ENCODE measurements at places on chromosomes 1 and 21.

DNA sequence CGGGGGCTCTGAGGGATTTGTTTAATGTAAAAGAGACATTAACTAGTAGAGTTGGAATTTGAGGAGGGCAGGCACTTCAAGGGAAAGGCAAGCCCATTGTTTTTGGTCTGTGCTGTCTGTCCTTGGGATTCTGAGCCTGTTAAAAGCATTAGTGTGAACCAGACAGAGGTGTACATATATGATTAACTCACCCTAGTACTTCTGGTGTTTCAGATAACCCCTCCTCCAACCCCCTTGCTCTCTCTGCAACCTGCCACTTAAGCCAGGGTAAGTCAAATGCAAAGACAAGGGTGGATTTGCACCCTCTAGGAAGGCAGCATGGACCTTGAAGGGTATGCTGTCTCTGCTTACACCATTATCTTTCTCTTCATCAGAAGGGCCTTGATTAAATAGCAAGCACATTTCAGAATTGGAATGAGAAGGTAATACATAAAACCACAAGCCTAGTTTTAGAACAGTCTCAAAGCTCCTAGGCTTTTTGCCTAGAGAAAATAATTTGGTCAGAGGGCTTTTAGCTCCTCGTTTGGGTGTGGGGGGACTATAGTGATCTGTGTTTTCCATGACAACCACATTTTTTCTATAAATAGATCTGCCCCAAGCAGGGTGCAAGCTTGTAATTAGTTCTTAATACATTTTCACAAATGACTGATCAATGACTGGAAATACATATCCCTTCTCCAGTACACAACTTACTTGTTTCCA lies 120.7 kb upstream of the SGIP1 start:
- no peak for DNase-seq

- DNase-seq, result no peak
Observed at GRCh38 chr1:150162862-150163706, 13.4 kb downstream of the PLEKHO1 start.

DNA sequence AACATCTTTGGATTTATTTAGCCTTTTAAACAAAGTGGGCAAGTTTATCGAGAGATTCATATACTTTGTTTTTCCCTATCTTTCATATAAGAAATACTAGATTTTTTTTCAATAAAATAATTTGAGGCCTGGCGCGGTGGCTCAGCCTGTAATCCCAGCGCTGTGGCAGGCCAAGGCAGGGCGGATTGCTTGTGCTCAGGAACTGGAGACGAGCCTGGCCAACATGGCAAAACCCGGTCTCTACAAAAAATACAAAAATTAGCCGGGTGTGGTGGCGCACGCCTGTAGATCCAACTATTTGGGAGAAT lies 1.6 kb upstream of the CDC14A start:
- no peak for DNase-seq

DNA sequence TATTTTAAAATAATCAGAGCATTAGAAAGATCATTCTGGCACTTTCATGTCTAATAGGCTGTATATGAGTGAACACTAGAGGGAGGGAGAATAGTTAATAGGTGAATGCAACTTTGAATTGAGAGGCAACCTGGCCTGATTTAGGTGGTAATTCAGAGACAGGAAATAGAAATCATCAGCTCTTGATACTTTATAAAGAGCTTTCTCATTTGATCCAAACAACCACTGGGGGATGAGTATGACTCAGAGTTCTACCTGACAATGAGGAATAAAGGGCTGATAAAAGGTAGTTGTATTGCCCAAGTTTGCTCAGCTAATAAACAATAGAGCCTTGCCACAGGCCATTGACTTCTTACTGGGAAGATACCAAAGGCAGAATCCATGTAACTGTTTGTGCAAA lies 5.2 kb upstream of the FAM89A start:
- DNase-seq, result no peak

DNA sequence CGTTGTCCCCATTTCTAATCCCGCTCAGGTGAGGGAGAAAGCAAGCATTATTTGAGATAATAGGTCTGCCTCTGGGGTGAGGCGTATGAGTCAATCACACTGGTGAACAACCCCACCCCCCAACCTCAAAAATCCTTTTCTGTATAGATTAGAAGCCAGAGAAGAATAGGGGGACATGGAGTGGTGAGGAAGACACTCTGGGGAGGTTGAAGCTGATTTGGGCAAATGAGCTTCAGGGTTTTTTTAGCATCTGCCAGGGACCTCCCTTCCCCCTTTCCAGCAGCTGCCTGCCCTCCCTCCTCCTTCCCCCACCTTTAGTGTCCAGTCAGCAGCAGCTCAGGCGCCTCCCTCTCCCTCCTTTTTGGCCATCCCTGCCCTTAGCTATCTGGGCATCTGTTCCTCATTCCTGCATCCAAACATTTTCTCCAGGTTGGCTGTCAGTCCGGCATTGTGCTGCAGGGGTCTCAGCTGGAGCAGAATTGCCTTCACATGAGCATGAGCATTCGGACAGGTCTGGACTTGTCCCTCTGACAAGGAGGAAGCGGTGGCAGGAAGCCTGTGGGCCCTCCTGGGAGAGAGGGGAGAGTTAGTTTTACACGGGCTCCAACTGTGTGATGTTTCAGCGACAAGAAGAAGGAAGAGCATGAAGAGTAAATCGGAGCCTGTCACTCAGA lies 30.8 kb upstream of the PTGFRN start:
- DNase-seq, result no peak

GRCh38 chr1:162992945-162993344 lies 76.2 kb upstream of the RGS4 start:
- no peak for DNase-seq

DNA sequence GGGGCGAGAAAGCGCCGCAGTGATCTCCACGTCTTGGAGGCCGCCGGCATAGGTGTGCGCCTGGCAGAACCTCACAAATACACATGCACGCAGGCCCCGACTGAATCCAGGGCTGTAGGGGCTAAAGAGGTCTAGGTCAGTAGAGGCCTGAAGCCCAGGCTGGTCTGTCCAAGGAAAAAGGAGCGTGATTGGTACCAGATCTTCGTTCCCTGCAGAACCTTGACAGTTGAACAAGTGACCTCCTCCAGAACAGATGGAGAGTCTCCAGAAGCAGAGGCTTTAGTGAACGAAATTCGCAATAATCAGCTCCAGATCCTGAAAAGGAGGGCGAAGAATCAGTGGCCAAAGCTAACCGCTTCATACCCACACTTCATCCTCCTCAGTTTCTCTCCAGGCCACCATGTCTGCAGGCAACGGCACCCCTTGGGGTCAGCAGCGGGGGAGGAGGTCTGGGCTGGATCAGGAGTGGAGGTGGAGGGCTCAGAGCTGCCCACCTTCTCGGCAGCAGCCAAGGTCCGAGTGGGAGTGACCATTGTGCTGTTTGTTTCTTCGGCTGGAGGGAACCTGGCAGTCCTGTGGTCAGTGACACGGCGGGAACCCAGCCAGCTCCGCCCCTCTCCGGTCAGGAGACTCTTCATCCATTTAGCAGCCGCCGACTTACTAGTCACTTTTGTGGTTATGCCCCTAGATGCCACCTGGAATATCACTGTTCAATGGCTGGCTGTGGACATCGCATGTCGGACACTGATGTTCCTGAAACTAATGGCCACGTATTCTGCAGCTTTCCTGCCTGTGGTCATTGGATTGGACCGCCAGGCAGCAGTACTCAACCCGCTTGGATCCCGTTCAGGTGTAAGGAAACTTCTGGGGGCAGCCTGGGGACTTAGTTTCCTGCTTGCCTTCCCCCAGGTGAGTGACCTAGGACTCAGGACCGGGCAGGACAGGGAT lies 749 bp upstream of the PEX11B start:
- no peak for DNase-seq

DNA sequence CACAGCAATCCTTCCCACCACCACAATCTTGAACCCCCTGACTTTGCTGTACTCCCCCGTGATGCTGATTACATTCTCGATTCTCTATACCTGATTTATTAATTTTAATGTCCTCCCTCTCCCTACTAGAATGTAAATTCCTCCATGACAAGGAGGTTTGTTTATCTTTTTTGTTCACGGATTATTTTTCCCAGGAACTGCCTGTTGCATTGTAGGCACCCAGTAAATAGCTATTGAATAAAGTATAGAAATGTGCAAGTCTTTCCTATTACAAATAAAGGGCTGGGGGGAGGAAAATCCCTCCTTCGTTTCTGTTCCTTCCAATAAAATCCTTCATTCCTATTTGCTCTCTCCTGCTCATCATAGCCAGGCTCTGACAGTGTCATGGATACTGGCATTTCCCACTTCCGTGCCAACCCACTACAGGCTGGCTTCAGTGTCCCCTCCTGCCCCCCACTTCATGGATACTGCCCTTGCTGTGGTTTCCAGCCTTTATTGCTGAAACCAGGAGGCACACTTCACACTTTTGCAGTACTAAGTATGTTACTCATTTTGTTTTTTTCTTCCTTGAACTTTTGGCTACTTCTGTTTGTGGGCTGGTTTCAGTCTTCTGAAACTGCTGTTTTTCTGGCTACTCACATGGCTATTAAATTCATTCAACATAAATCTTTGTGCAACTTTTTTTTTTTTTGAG lies 7.5 kb downstream of the KIF1B start:
- no peak for DNase-seq

DNA sequence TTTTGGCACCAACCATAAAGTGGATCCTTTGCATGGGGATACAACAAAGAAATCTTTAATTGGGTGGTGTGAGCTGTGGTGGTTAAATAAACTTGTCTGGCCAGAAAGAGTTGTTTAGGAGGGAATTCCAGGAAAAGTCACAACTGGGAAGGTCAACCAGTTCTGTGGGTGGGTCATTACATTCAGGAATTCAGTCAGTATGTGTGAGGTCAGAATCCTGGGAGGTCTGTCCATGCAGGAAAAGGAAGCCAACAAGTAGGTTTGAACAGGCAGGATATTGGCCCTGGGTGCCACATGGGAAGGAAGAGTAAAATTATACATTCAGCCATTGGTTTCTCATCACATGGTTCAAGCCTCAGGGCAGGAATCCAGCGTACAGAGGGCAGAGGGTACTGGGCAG lies 162.3 kb upstream of the ADAMTS5 start:
- DNase-seq, result no peak

- DNase-seq, result no peak
Observed at GRCh38 chr21:37615962-37616361, 249.4 kb downstream of the DYRK1A start.

DNA sequence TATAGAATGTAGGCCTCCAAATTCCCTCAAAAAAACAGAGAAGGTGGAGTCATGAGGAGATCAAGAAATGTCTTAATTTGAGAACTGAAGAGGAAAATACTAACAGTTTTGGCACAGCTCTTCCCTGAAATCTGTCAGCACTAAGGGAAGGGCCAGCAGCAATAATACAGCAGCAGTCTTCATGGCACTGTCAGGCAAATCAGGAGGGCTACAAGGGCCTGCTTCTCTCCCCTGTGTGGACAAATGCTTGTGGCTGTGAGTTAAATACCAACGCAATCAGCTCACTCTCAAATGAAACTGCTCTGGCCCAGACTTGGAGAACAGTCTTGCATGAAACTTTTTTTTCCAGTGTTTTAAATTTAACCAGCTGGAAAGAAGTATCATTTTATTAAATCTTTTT lies 20.5 kb upstream of the CNN3 start:
- DNase-seq, result no peak

GRCh38 chr1:50358962-50359361 lies 64.3 kb downstream of the DMRTA2 start:
- no peak for DNase-seq

- DNase-seq, result no peak
Observed at GRCh38 chr1:85313888-85314696, 37.7 kb upstream of the BCL10 start.

DNA sequence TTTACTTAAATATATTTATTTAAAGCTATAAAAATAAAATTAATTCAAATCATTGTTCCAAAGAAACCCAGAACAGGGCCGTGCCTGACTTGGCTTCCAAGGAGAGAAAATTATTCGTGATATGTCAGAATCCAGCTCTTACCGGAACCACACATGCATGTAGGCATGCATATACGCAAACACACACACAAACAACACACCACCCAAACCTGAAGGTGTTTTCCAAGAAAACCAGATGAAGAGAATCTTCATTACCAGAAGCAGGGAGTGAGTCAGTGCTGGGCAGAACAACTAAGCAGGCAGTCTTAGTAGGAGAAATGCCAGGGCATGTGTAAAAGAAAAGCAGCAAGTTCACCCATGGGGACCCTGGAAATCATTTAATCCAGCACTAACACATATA lies 432.0 kb upstream of the BEND5 start:
- no peak for DNase-seq

GRCh38 chr21:33443194-33443593 lies 36.6 kb downstream of the TMEM50B start:
- DNase-seq, result no peak

DNA sequence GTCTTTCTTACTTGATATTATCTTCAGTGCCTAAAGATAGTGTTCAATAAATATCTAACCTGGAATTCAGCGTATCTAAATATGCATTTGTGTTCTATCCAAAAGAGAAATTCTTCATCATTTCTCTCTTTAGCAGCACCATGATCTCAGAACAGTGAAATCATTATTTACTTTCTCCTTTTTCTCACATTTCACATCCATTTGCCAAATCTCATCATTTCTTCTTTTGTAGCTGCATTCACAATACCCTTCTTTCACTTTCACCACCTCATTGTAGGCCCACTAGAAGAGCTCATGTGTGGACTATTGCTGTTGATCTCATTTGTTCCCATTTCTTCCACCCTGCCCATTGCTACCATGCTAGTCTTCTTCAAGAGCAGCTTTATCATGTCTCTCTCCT lies 178.0 kb downstream of the PHTF1 start:
- no peak for DNase-seq

DNA sequence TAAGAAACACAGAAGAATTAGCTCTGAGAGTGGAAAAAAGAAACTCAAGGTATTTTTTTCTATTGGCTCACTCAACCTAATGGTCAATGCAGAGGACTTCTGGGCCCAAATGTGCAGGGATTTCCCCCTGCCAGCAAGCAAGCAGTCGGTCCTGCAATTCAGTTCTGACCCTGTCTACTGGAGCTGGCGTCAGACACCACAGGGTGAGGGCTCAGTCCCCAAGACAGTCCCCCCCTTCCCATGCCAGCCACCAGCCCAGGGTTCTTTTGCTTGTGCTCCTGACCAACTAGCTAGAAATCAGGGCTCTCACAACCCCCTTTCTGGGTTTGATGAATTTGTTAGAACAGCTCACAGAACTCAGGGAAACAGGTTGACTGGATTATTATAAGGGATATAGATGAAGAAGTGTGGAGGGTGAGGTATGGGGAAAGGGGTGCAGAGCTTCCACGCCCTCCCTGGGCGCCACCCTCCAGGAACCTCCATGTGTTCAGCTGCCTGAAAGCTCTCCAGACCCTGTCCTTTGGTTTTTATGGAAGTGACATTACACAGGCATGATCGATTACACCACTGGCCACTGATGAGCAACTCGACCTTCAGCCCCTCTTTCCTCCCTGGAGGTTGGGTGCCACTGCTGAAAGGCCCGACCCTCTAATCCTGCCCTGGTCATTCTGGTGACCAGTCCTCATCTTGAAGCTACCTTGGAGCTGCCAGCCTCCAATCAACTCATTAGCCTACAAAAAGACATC lies 22.5 kb upstream of the PWP2 start:
- DNase-seq, result no peak

DNA sequence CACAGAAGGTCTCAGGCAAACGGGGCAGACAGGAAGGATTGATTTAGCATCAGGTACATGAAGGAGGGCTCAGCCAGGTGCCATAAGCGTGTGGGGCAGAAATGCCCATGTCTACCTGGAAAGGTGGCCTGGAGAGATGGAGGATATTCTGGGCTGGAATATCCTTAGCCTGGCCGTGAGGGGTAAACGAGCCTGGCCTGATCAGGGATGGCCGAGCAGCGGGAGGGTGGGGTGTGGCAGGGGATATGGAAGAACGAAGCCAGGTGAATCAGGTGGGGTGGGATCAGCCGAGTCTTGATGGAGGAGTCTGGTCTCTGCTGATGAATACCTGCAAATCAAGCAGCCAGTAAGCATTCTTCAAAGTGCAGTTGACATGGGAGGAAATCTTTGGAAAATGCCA lies 35.5 kb upstream of the TTC22 start:
- DNase-seq, result no peak

Measured in activated T-cell treated with anti-CD3 and anti-CD28 coated beads for 1 hour (primary cell).